ENCODE measurements at places on chromosomes 2 and 18.

DNA sequence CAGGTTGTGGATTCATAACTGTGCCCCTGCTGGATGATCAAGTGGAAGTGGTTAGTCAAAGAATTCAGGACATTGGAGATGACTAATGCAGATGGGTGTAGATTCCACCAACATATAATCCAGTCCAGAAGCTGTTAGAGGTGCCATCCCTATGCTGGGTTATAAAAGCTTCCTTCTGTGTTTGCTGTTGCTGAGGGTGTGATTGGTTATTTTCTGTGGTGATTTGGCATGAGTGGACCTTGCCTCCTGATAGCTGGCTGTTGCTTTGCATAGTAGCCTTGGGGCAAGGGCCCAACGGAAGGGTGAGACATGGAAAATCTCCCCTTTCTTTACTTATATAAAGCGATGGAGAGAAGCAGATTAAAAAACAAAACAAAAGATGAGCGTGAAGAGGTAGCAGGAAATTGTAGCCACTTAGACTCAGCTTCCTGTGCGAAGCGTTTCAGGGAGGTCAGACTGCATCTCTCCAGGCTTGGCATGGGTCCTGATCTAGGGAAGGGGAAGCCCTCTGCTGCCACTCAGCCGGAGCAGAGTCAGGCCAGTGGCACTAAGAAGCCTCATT, 190.4 kb downstream of the FMNL2 start:
- DNase-seq: no peak

DNA sequence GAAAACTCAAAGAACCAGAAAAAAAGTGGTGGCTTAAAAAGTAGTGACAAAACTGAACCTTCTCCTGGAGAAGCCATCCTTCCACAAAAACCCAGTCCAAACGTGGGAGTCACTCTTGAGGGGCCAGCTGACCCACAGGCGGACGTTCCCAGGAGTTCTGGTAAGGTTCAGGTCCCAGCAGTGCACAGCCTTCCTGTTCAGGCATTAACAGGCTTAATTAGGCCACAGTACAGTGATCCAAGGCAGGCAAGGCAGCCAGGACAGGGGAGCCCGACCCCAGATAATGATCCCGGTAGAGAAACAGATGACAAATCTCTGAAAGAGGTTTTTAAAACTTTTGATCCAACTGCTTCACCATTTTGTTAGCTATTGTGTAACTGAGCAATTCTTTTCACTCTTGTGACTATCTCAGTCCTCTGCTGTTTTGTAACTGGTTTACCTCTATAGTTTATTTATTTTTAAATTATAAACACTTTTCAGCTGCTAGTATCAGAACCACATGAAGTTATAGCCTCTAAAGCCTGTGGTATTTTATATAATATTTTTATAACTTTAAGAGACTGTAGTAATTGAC, 56.8 kb downstream of the ZC3H6 start:
- no peak for DNase-seq

- DNase-seq: no peak
Measured at GRCh38 chr2:158473719-158474392, 17.1 kb downstream of the PKP4 start.

DNA sequence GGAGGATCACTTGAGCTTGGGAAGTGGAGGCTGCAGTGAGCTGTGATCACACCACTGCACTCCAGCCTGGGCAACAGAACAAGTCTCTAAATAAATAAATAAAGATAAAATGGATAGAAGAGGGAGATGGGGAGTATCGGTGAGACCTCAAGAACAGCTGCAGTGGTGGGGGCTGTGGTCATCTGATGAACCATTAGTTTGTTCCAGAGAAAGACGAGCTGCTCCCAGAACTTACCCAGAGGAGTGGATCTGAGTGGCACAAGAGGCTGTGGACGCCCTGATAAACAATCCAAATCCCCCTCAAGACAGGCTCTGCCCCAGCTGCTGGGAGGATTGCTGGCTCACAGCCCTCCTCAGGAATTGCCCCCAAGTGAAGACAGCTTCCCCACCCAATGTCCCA, 26.7 kb downstream of the TMEM127 start:
- DNase-seq: no peak
